ENCODE measurements at places on chromosomes 5 and 9.

DNA sequence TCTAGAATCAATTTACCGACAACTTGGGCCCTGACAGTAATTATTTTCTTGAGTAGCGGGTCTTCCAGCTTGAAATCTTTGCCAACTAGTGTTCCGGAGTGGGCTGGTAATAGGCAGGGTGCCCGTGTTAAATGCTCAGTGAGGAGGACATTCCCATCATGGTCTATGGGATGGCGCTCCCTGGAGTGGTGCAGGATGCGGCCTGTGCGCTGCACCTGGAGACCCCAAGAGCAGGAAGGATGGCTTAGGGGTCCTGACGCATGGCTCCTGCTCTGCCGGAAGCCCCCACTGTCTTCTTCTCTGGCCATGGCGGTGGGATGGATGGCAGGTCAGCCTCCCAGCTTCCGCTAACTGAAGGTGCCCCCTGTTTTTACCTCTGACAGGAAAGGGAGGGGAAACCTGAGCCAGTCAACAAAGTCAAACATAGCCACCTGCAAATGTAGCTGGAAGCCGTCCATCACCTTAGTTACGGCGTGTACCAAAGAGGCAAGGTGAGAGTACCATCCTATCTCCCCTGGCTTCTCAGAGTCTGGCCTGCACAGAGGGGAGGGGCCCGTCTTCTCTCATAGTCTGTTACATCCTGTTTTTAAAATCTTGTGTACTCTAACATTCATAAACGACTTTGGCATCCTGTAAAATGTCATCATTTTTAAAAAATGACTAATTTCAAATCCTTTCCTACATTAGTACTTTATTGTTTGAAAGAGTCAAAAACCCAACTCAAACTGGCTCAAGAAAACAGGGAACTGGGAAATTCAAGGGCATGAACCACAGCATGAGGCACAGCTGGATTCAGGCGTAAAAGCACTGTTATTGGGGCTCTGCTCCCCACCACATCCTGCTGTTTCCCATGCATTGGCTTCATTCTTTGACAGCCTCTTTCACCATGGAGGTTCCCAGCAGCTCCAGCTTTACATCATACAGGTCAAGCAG lies 28.5 kb upstream of the UNC5A start:
- DNase-seq = no peak

DNA sequence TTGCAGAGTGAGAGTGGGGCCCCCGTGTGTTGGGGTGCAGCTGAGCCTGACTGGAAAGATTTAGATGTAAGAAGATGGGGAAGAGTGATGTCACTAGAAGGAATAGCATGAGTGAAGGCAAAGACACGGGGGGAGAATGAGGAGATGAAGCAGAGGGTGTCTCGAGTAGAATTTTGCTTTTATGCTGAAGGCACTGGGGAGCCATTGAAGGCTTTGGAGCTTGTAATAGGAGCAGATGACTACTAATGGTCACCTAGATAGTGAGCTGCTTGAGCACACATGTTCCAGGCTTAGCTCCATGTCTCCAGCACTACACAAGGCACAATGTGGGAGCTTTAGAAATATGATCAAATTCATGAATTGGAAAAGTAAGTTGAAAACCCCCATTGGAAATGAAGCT lies 32.1 kb downstream of the COL15A1 start:
- DNase-seq = no peak

DNA sequence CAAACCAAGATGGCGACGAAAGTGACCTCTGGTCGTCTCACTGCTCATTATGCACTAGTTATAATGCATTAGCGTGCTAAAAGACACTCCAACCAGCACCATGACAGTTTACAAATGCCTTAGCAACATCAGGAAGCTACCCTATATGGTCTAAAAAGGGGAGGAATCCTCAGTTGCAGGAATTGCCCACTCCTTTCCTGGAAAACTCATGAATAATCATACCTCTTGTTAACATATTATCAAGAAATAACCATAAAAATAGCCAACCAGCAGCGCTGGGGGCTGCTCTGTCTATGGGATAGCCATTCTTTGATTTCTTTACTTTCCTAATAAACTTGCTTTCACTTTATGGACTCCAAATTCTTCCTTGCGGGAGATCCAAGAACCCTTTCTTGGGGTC lies 595.7 kb upstream of the KLF4 start:
- no peak for DNase-seq

- peak; percentile 82 for DNase-seq
These were observed 832 bp downstream of the LMBRD2 start for GRCh38 chr5:36150676-36151433.

DNA sequence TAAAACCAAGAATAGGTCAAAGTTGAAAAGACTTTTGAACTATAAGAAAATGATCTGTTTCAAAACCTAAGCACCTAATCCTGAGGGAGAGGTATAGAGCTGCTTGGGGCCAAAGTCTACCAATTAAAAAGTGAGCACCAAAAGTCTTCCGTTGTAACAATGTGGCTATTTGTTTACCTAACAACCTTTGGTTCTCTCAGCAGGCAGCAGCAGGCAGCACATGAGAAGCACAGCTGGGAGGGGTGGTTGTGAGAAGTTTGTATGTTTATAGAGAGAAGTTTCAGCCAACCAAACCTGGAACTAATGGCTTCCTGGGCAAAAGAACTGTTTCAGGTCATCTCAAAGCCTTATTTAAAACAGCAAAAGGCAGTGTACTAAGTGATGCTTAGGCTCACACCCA lies 59.8 kb upstream of the TBC1D9B start:
- DNase-seq = no peak

DNA sequence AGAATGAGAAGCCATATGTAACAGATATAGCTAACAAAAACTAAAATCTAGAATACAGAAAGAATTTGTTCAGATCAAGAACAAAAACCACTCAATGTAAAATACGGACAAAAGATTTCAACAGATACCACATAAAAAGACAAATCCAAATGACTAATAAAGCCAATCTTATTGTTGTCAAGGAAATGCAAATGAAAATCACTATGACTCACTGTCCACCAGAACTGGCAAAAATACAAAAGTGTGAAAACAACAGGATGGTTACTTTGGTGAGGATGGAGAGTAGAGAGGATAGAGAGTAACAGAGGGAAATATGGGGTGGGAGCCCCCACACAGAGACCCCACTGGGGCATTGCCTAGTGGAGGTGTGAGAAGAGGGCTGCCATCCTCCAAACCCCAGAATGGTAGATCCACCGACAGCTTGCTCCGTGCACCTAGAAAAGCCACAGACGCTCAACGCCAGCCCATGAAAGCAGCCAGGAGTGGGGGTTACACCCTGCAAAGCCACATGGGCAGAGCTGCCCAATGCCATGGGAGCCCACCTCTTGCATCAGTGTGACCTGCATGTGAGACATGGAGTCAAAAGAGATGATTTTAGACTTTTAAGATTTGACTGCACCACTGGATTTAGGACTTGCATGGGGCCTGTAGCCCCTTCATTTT lies 15.2 kb upstream of the RHOBTB3 start:
- no peak for DNase-seq

- DNase-seq = no peak
These were observed 1087.9 kb upstream of the NUDT12 start for GRCh38 chr5:104650313-104651055.

- DNase-seq = no peak
These were observed 504.8 kb downstream of the DIRAS2 start for GRCh38 chr9:90137801-90138200.

DNA sequence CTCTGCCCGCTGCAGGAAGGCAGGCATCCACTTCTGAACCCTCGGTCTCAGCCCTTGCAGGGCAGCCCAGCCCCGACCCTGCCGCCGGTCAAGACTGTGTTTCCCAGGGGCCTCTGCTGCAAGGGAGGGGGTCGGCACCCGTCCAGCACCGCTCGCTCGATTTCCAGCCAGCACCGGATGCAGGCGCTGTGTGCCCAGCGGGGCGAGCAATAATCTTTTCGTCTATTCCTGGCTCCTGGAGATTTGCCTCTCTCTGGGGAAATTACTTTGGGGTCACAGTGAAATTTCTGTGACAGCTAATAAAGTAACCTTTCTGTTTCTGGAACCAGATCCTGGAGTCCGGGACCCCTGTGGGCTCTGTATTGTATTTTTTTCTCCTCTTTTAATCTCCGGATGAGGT lies 155.3 kb downstream of the COL23A1 start:
- DNase-seq = no peak

DNA sequence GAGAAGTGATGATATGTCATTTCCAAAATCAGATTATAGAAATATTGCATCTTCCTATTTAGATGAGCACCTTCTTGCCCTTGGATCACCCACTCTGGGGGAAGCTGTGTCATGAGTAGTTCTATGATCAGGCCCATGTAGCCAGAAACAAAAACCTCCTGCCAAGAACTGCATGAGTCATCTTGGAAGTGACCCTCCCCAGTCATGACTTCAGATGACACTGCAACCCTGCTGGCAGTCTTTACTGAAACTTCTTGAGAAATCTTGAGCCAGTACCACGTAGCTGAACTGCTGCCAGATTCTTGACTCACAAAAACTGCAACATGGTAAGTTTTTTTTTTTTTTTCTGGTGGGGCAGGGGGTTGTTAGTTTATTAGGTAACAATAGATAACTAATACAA lies 439.6 kb upstream of the PTGER4 start:
- no peak for DNase-seq

DNA sequence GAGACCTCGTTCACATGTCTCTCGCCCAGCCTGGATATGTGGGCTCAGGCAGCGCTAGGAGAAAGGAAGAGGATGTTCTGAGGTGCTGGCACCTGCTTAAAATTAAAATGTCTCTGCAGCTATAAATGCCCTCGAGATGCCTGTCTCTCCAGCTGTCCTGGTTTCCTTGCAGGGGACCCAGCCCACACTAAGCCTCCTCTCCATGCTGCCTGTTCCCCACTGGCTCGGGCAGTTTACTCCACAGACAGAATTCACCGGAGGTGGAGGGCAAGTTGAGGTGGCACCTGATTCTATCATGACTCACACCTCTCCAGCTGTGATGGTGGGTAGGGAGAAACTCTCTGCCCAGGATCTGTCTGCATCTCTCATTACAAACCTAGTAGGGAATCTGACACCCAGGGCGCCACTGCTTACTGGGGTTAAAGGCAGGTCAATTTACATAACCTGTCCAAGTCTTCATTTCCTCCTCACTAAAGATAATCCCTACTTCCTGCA lies 420.9 kb downstream of the SPOCK1 start:
- DNase-seq = no peak

DNA sequence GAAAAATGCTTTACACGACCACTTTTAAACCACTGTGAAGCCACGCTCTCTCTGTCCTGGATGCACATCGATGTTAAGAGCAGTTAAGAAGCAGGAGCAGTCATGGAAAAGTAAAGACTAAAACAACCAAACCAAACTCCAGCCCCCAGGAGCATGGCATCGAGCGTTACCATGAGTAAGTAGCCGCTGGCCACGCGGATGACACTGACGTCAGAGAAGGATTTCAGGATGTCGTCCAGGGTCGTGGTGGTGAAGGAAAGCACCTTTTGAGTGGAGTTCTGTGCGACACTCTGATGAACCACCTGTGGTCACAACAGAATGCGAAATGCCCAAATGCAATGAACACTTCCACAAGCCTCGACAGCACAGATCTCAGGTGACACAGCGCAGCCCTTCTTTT lies 38.9 kb downstream of the PTCH1 start:
- DNase-seq = no peak

DNA sequence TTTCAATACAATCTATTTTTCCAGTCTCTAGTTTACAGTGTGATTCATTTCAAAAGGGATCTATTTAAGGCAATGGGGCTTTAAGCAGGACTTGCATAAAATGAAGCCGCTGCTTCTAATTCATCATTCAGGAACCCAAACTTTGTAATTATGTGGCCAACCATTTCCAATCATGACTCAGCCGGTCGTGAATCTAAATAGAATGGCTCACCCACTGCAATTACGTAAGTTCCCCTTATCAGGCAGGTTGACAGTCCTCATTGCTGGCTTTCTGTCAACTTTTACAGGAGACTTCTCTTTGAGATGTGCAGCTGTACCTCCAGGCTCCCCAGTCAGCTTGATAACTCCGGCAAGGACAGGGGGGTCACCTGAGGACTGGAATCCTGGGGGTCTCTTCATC lies 152.8 kb upstream of the DAP start:
- DNase-seq = no peak

GRCh38 chr9:11933926-11934325 lies 759.3 kb upstream of the TYRP1 start:
- DNase-seq = no peak

- no peak for DNase-seq
These were observed 37.5 kb downstream of the ZNF618 start for GRCh38 chr9:113913426-113914195.

- no peak for DNase-seq
These were observed 77.0 kb upstream of the RASA1 start for GRCh38 chr5:87190687-87191086.

GRCh38 chr9:99637641-99638040 lies 184.0 kb upstream of the NR4A3 start:
- DNase-seq = no peak

DNA sequence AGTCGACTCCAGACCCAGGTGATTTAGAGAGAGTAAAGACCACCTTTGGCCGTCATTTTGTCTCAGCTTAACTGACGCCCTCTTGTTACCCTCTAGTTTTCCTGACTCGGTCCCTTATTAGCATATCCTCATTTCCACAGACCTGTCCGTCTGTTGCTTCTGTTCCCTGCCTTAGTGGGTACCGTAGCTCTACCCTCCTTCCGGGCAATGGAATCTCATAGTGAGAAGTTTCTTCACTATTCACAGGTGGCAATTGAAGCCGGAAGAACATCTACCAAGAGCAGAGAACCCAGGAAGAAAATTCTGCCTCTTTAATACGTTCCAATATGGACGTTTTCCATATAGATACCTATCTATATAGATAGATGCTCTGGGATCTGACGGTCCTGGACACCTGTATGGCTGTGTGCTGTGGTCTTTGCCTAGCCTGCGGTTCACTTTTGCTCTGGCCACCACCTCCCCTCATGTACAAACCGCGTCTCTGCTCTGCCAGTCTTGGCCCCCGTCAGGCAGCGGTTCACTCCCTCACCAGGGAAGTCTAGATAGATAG lies 652 bp upstream of the TMEM161B start:
- DNase-seq = no peak

DNA sequence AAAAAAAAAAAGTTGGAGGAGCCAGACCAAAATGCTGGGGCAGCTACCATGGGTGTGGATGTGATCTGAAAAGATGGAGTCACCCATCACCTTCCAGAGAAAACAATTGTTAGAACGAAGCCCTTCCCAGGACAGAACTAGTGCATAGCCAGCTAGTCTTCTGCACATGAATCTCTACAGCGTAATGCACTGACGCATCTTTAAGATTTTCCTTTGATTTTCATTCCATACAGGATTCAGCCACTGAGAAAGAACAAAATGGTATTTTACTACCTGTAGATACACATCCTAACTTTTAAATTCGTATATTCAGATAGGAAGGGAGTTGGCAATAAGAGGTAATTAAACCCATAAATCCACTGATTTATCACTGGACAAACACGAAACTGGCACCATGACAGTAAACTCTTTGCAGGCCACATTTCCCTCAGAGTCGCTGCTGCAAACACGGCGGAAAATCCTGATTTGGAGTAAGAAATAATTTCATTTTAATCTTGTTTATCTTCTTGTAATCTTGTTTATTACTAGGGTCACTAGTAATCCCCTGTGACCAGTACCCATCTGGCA lies 206.6 kb downstream of the SPOCK1 start:
- no peak for DNase-seq

All from NCI-H1694 (cell line).